ENCODE measurements at places on chromosomes 3 and 15. TPM values are rescaled to one million over a fixed set of nuclear protein-coding genes. Genes with fewer than 3 reads are reported as not detected.

Gene C3orf85
- total RNA-seq, result not detected

Gene ZMYND10
- total RNA-seq, result 1.2 TPM

Gene ZSCAN29
- 24.4 TPM for total RNA-seq

Gene DUOXA2
- 0.42 TPM for total RNA-seq

Gene STAC
- 8.9 TPM for total RNA-seq

Gene CX3CR1
- total RNA-seq, result 5.6 TPM

Gene CLK3
- total RNA-seq, result 31.5 TPM

Gene TERC
- total RNA-seq, result 108 TPM

Gene CHAC1
- total RNA-seq, result 0.42 TPM

Gene SPTSSB
- total RNA-seq, result 74.9 TPM

Gene TRH
- 0.16 TPM for total RNA-seq

Gene C3orf49
- total RNA-seq, result not detected

All from urinary bladder (tissue), 4 donors.